ENCODE measurements at places on chromosomes 2 and 18.

GRCh38 chr18:25423267-25423666 lies 71.3 kb upstream of the ZNF521 start:
- no peak for DNase-seq

DNA sequence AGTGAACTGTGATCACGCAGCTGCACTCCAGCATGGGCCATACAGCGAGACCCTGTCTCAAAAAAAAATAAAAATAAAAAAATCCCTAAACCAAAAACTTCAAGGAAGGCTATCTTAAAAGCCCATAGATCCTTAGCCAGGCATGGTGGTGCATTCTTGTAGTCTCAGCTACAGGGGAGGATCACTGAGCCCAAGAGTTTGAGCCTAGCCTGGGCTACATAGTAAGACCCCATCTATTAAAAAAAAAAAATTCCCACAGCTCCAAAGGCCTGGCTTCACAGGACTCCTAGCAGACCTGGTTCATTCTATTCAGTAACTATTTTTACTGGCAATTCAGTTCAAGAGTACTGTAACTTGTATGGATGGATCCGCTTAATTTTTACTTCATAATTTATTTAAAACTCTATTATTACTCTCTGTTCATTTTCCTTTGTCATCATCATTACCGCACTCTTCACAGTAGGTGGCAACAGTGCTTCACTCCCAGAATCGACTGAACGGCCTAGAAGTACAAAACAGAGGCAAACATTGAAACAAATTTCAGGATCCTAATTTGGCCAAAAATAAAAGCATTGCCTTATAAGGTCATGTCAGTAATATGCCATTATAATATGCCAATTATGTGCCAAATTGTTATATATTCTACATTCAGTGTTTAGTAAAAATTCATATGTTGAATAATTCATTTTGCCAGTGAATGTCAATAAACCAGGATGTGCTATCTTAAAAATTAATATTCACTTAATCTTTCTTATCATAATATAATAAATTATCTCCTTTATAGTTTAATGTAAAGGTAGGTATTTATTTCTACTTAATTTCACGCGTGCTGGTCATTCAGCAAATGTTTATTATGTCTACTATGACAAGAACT lies 14.3 kb upstream of the STAM2 start:
- DNase-seq, result no peak

DNA sequence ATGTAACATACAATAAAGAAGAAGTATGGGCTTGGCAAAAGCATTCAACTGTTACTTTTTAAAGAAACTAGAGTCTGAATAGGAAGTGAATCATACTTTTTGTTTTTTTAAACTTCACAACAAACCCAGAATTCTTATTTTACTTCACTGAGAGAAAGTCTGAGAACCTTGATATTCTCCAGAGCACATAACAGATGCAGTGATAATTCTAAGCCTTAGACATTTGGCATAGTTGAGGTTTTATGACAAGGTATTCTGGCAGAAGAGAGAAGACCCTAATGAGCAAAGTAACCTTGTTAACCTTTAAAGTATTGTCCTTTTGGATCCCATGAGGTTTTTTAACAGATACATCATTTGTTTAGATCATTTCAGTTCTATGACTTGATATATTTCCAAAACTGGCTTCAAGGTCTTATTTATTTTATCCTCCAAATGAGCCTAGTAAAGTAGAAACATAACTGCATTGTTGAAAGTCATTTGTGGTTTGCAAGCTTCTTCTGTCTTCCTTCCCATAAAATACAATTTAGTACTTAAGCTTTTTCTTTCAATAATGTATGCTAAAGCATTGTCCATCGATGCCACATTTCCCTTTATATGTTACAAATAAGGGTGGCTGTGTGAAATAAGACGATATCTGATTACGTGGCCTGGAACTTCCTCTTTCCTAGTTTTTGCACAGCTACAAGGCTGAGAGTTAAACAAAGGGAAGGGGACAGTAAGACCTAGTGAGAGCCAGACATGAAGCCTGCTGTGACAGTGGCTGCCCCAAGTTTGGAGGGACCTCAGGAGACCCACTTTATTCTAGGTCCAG lies 86.1 kb upstream of the ITPRID2 start:
- DNase-seq, result no peak

GRCh38 chr2:168758970-168759820 lies 43.2 kb upstream of the NOSTRIN start:
- no peak for DNase-seq

GRCh38 chr18:26473672-26474071 lies 74.7 kb downstream of the KCTD1 start:
- DNase-seq, result no peak

GRCh38 chr18:62523255-62523588 lies 397 bp downstream of the ZCCHC2 start:
- DNase-seq, result no peak

GRCh38 chr2:25586726-25587144 lies 86.6 kb downstream of the DTNB start:
- no peak for DNase-seq

GRCh38 chr2:112891385-112891831 lies 19.6 kb upstream of the IL37 start:
- no peak for DNase-seq

- peak; percentile 55 for DNase-seq
These were observed 14.6 kb downstream of the TNS1 start for GRCh38 chr2:217988014-217988839.

Data from stimulated activated CD8-positive, alpha-beta memory T cell treated with anti-CD3 and anti-CD28 coated beads, Interleukin-7, amount 100 ng/mL, for 24 hours (primary cell).